ENCODE measurements at places on chromosomes 7 and 10.
A peak's percentile ranks its signal among the peaks of the same experiment; 100 is the strongest.

GRCh38 chr10:36515319-36515718 is 610.1 kb upstream of the ANKRD30A start:
- peak; percentile 71 for DNase-seq

GRCh38 chr7:37109843-37110242 is 338.8 kb downstream of the ELMO1 start:
- DNase-seq = no peak

DNA sequence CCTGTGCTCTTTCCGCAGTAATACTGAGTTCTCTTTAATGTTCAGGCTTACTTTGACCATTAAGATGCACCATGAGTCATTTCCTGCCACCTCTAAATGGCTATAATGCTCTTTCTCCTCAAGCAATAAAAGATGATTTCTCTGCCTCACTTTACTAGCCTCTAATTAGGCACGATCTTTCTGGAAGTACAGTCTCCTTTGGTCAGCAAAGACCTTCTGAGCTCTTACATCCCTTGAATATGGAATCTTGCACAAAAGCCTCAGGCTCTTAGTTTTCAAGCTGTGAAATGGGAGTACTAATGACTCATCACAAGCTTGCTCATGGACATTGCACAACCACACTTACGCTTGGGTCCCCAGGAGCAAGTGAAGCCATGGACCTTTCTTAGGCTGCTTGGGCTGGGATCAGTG is 85.9 kb downstream of the FRMD4A start:
- peak; percentile 35 for DNase-seq

GRCh38 chr10:4239186-4239585 is 454.2 kb upstream of the KLF6 start:
- peak; percentile 48 for DNase-seq

DNA sequence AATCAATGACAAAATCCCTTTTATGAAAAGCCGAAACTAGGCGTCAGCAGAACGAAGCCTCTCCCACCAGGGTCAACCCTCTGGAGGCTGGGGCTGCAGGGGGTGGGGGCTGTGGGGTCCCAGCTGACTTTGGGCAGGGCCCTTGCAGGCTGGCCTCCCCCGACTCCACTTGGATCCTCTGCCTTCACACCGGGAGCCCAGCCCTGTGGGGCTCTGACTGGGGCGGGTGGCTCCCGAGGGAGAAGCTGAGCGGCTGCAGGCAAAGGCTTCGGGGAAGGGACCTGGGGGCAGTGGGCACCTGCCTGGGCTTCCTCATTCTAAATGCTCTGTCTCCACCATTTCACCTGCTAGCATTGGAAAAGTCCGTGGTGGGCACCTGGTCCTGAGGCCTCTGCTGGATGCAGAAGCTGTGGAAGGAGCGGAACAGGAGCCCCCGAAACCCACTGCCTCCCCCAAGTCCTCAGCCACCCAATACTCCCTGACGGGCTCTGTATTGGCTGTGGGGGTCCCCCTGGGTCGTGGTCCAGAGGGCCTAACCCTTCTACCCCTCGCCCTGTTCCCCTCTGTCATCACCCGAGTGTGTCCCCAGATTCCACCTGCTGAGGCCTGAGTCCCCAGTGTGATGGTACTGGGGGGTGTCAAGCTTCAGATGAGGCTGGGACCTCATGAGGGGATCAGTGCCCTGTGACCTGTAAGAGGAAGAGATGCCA is 108.6 kb downstream of the DNAJB6 start:
- no peak for DNase-seq

- DNase-seq = no peak
Observed at GRCh38 chr10:51082857-51083256, 8.6 kb downstream of the PRKG1 start.

DNA sequence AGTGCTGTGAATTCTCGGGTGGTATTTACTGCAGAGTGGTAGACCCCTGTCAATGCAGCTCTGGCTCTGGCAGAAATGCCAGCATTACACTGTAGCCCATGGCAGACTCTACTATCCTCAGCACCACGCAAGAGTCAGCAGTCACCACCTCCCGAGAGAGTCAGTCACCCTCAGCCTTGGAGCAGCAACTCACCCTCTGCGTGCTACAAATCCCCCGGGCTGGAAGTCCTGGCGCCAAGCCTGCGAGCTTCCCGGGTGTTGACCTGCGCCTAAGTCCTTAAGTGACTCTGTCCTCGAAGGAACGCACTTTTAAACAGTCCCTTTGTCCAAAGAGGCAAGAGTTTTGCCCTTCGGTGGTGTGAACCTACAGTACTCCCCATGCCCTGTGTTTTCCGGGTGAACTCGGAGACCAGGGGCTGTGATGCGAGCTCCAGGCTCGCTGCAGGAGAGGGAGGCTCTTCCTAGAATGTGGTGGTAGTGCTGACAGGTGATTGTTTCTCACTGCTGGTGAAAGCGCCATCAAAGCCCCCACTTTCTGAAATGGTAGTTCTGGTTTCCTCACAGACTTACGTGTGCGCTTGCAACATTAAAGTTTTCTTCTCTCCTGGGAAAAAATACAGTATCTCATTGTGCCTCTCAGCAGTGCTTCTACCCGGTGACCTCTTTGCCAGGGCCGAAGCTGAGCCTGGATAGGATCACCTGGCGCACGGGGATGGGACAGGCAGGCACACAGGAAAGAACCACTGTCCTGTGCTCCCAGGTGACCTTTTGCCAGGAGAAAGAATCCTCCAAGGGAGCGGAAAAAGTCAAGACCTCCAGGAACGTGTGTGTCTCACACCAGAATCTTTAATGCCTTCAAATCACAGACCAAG is 33.1 kb upstream of the MBL2 start:
- no peak for DNase-seq

GRCh38 chr7:95469187-95469586 is 16.6 kb upstream of the ASB4 start:
- no peak for DNase-seq

DNA sequence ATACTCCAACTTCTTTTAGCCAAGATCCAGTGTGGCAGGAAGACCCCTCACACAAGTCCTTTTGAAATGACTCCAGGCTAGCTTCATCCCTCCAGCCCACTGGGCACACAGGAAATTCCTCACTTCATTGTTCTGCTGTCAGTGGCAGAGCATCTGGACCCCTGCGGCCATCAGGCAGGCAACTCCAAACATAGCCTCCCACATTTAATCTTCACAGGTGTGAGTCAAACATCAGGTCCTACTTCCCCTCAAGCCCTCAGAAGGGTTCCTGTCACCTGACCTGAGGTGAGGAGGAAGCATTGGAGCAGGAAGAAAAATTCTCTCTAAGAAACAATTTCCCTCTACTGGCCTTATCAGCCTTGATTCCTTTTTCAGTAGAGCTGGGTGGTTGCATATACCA is 51.1 kb upstream of the C1GALT1 start:
- no peak for DNase-seq

DNA sequence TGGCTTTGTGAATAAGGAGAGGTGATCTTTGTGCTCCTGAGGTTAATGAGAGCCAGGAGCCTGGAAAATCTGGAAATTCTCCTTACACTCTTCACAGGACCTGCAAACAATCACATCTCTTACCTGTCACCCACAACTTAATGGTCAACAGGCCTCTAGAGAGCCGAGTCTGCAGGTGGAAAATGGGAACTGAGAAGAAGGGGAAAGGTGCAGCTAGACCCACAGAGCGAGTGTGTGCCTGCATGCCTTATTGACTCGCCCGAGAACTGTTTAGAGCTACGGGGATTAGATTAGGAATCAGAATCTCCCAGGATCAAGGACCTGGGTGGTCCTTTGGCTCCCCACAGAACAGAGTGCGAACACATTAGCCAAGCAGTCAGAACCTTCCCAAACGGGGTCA is 329.6 kb downstream of the PTEN start:
- no peak for DNase-seq

GRCh38 chr10:132631338-132631735 is 93.8 kb downstream of the INPP5A start:
- no peak for DNase-seq

GRCh38 chr10:44167752-44168151 is 217.1 kb downstream of the CXCL12 start:
- DNase-seq = no peak

DNA sequence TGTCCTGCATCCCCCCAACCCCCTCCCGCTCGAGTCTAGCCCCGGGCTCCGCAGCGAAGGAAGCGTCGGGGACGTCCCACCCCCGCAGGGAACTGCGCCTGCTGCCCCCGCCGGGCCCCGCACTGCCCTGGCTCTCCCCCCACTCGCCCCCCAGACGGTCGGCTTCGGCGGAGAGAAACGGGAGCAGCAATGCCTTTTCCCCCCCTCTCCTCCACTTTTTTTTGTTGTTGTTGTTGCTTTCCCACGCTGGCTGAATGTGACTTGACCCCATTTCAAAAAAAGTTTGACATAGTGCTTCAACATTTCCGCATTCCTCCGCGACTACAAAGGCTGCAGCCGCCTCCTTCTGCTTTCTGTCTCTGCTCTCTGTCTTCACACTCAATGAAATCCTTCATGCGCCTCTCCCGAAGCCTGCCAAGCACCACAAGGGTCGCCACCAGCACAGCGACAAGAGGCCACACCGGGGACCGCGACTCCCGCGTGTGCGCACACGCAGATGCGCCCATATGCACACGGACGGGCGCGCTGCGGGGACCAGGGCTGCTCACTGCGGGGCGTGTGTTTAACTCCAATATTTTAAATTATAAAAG is 1.0 kb downstream of the CDK6 start:
- peak; percentile 83 for DNase-seq

GRCh38 chr10:37434091-37434490 is 308.7 kb downstream of the ANKRD30A start:
- DNase-seq = no peak

GRCh38 chr7:148831782-148832181 is 52.3 kb downstream of the EZH2 start:
- DNase-seq = no peak

DNA sequence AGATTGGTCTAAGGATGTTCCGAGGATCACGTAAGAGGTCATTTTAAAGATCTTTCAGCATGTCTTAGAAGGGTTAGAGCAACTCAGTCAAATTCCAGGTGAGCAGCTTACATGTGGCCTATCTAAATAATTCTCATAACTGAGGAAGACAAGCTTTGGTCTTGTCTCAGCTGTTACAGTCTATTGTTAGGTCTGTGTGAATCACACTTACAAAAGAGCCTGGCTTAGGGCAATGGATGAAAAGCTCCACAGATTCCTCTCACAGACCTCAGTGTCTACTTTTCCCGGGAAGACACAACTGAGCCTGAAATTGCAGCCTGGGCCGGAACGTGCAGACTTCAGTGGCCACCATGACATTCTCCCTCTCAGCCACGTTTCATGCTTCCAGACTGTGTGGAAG is 173.1 kb downstream of the INHBA start:
- DNase-seq = no peak

- DNase-seq = no peak
Observed at GRCh38 chr7:37973915-37974314, 53.5 kb downstream of the EPDR1 start.

DNA sequence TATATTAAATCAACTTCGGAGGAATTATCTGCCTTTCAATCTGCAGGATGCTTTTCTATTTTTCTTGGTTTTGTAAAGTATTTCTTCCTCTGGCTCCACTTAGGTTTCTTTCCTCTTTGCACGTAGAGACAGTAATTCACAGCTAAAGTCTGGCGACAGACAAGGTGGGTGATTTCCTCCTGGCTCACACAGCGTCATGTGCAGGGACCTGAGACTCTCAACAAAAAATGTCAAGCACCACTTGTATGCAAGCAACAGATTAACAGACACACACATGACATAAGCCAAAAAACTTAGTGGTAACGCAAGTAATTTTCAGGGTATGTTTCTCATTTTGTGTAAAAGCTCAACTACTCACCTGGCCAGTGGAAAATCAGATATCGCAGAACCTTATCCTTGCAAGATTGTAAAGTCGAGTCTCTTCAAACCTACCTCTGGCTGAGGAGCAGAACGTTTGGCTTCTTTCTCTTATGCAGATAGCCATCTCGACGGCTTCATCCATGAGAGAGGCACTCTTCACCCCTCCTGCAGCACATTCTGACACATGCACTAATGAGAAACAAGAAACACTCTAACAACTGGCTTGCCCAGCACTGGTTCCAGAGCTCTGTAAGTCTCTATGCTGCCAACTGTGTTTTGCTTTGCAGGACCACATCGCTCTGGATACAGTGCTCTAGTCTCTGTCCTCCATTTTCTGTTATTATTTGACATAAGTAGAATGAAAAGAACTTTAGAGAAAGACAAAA is 188.0 kb downstream of the CDCA7L start:
- no peak for DNase-seq

DNA sequence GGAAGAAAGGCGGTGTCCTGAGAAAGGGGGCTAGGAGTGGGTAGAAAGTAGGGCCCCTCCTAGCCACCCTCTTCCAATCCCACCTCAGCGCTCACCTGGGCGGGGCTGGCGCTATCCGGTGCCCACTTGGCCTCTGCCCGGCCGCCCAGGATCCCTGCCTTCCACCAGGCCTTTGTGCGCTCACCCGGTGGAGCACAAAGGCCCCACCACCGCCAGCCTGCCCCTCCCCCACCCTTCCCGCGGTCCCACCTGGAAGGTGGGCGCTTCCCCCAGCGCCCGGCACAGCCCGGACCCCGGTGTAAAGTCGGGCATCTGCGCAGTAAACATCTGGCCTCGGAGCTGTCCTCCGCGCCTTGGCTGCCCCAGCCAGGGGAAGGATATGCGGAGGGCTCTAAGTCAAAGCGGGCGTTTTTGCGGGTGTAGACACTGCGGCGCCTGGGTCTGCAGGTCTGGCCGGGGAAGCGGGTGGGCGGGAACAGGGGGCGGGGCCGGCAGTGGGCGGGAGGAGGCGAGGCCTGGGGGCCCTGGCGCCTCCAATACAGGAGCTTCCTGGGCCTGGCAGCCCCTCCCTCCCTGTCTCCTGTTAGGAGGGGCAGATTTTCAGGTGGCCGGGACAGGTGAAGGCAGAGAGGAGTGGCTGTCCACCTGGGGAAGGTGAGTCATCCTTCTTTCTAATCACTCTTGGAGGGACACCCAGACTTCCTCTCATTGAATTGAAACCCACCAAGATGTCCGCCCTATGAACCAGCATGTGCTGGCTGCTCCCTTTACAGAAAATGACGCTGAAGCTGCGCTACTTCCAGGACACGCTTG is 49.3 kb downstream of the PNLIPRP2 start:
- DNase-seq = no peak

DNA sequence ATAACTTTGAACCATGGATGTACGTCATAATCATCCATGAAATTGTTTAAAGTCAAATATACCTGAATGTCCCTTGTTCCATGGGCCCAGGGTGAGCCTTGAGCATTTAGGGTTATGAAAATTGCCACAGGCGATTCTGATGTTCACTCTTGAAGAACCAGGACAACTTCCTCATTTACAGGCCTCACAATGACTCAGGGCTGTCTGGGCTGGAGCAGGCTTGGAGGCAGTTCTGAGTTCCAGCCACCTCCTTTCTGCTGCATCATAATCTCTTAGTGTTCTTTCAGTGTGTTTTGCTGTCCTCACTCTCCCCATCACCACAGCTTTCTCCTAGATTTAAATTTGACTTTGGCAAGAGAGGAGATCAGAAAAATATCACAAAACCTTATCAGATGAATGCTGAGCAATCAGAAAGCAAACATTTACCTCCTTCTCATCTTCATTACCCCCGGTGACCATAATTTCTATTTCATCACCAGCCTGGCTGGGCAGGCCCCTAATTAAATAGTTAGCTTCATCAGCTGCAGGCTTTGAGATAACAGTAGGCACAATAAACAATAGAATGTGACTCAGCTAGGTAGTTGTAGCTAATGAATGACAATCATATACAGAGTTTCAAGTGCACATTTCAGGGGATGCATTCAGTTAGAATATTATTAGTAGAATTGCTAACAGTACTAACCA is 571.0 kb downstream of the SH2D4B start:
- no peak for DNase-seq
